ENCODE measurements at places on chromosomes 16 and 17.

GRCh38 chr17:67139784-67140665 is 95.7 kb downstream of the CACNG1 start:
- no peak for DNase-seq

DNA sequence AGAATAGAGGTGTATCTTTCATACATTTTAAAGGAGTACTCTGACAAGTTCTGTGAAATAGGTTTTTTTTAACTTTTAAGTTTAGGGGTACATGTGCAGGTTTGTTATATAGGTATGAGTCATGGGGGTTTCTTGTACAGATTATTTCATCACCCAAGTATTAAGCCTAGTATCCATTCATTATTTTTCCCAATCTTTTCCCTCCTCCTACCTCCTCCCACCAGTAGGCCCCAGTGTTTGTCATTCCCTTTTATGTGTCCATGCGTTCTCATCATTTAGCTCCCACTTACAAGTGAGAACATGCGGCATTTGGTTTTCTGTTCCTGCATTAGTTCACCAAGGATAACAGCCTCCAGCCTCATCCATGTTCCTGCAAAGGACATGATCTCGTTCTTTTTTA is 175.5 kb downstream of the CYB561 start:
- no peak for DNase-seq

DNA sequence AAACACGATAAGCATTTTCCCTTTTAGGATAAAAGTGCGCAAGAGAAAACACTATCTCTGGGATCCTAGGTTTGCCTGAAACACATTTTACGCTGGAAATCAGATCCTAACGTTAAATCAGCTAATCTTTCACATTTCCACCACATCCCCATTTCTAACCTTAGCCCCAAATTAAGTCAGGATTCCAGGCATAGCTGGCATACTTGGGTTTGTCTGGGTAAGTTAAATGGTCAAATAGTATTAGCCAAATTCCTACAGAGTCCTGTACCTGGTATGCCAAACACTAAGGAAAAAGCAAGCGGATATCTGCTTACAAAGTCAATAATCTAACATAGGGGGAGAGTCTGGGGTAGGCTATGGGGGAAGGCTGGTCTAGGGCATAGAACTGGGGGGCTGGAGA is 557.4 kb upstream of the ZFHX3 start:
- DNase-seq = no peak

GRCh38 chr17:69597898-69598692 is 183.6 kb downstream of the MAP2K6 start:
- no peak for DNase-seq

DNA sequence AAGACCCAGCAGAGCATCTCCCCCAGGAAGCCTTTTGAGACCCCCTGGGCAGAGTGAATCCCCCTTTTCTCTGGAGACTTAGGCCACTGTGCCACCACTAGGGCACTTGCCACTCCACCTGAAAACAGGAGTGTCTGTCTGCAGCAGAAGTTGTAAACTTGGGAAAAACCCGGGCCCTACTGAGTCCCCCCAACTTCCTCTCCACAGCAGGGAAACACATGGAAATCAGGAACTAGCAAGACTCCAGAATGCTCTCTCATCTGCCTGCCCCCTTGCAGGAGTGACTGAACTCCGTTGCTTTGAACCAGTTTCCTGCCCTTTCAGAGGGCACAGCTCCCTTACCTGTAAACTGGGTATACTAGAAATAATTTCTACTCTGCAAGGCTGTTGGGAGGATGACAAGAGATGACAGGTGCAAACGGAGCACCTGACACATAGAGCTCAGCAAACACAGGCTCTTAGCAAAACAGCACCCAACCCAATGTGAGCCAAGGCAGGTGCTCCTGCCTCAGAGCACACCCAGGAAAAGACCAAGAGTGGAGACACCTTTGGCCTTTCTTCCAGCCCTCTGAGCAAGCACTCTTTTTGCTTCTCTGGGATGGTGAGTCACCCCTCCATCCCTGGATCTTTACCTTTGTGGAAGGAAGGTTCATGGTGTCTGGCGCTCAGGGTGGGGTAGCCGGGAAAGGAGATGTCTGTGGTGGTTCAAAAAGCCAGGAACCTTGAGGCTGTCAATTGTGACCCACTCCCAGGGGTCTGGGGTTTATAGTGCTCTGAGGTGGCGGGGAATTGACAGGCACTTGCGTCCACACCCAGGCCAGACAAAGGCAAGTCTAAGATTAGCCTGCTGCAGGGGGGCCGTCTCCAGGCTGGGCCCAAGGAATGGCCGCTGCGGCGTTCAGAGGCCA is at the start of gene HCRT:
TSS of gene HCRT (minus strand) at position 740 of the 908 bp plus-strand sequence. CDS start at position 653, 87 bp downstream.
- no peak for DNase-seq

GRCh38 chr17:1606352-1606985 is 22.2 kb downstream of the SLC43A2 start:
- no peak for DNase-seq

DNA sequence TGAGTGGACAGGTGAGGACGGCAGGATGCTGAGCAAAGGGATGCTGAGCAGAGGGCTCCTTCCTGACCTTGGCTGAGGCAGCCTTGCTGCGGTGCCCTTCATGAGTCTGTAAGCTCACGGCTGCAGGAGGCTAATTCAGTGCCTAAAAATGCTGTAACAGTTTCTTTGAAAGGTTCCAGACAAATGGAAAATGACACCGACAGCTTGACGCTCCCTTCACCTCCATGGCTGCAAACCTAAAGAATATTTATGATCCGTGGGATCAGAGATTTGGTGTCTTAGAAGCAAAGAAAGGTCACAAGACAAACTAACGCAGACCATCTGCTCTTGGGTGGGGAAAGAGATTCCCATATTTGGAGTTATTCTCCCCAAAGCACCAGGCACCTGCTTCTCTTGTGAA is 28.0 kb downstream of the TOM1L2 start:
- DNase-seq = no peak

DNA sequence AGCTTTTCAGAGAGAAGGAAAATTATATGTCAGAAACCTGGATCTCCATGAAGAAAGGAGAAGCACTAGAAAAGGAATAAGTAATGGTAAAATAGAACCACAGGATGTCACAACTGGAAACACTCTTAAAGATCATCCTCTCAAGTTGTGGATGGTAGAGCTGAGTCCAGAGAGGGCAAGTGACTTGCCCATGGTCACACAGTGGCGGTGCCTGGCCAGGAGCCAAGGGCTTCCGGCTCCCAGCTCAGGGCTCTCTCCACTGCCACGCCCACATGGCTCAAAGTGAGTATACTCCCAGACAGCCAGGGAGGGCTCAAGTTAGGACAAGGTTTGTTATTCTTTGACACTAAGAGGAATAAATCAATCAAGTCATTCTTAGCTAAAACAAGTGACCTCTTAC is 159.8 kb downstream of the COPRS start:
- DNase-seq = no peak

- no peak for DNase-seq
These were observed 363.1 kb downstream of the WWOX start for GRCh38 chr16:78462288-78463208.
